Lung (tissue), 17 donors: ENCODE measurements at places on chromosomes 6 and 20.

GRCh38 chr6:11613858-11614257 is 76.3 kb downstream of the TMEM170B start:
- no peak for DNase-seq

GRCh38 chr6:54801669-54802068 is 44.9 kb upstream of the FAM83B start:
- no peak for DNase-seq

- DNase-seq: no peak
These were observed 18.1 kb downstream of the KCNK5 start for GRCh38 chr6:39211183-39211582.

GRCh38 chr20:49712996-49713752 is 504 bp downstream of the B4GALT5 start:
- DNase-seq: peak; percentile 52

- DNase-seq: no peak
These were observed 1286.9 kb downstream of the EPHA7 start for GRCh38 chr6:92132457-92132856.

- no peak for DNase-seq
These were observed 145.1 kb downstream of the MRPL14 start for GRCh38 chr6:43982084-43982625.

DNA sequence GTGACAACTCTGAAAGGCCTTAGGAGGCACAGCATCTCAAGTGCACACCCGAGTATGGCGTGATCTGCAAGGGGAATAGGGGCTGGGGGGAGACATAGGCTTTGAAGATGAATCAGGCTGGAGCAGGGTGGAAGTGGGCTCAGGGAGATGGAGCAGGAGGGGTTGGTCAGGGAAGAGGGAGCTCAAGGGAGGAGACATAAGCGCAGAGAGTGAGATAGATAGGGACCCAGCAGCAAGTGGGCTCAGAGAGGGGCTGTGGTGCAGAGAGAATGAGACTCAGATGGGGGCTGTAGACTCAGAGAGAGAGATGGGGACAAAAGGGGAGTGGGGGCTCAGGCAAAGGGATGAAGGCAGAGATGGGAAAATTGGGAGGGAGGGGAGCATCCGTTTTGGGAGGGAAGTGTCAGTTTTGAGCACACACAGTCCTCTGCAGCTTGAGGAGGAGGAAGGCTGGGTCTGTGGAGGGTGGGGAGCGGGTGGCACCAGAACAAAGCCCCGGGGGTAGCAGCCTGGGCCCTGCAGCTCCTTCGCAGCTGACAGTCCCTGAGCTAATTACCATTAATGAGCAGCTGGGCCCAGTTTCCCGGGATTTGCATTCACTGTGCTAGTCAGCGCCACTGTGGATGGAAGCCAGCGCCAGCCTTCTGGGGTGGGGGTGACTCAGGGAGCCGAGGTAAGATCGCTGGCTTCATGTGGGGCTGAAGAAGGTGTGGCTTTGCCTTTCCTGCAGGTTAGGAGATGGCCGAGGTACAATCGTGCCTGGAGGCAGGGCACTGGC is 18.7 kb downstream of the SRXN1 start:
- no peak for DNase-seq

DNA sequence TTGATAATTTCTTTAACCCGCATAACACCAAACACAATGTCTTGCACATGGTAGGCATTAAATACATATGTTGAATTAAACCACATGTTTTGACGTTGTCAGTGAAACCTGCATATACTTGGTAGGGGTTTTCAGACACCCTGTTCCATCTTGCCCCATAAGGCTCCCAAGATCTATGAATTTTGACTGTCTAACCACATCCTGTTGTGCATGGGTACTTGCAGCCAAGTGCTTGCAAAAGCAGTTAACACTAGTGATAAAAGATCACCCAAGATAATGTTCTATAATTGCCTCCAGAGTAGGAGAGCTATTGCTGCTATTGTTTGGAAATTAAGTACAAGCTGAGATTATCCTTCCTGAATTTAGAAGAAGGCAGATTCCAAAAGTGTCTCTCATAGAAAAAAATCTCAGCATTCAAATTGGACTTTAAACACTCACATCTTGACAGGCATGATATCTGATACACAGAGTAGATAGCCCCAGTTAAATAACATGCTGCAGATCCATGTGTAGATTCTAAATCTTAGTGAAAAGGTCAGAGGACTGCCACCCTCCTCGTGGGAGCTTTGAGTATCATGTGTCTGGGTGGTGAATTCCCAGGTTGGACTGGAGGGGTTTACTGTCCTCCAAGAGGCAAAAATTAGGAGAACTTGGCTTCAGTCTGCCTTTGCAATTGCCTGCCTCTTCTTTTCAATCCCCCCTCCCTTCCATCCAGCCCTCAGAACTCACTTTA is 25.8 kb upstream of the CCN6 start:
- DNase-seq: no peak

DNA sequence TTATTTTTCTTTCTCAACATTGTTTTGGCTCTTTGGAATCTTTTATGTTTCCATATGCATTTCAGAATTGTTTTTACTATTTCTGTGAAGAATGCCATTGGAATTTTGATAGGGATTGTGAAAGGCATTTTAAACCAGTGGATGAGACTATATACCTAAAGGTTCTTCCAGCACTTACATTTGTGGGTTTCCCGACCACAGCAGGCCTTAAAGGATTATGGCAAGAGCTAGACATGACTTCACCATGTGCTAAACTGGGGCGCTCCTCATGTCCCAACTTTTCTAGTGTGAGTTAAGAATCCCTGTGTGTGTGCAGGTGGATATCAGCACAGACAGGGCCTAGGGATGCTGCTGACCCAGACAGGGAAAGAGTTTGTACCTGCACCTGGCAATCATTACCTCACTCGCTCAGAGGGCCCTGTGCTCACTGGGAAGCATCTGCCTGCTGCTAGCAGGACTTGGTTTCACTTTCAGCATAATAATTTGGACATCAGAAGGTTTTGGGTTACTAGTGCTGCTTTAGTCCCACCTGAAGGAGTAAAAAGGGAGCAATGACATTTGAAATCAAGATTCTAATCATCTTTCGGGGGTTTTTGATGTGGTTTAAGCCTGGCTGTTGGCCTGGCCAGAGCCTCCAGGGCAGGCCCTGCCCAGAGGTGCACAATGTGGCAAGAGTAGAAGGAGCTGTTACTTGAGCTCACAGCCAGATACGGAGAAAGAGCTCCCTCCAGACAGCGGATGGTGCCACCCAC is 137.1 kb downstream of the CDC5L start:
- DNase-seq: no peak

DNA sequence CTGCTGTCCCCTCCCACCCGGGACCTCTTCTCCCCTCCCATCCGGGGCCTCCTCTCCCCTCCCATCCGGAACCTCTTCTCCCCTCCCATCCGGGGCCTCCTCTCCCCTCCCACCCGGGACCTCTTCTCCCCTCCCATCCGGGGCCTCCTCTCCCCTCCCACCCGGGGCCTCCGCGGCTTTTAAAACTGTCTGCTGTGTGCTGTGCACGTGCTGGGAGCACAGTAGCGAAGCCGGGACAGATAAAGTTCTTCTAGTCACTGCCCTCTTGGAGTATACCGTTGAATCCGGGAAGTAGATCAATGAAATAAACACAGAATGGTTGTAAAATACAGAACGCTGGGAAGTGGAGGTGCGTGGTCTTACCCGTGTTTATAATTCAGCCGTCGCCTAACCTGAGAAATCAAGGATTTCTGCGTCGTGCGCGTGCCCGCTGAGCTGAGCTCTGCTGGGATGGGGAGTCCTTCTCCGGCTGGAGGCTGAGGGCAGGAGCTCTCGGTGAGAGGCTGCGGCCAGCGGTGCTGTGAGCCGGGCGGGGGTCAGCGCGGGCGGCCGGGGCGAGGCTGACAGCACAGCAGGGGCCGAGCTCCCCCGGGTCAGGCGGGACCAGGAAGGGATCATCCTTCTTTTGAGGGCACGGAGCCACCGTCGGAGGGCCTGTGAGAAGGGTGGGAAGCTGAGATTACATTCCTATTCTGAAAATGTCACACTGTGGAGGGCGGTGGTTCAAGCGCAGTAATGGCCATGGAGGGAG is 19.6 kb upstream of the KIF25 start:
- no peak for DNase-seq

GRCh38 chr20:63767456-63767855 is 27.9 kb downstream of the SLC2A4RG start:
- no peak for DNase-seq

- DNase-seq: peak; percentile 47
These were observed 244.1 kb upstream of the TBX18 start for GRCh38 chr6:85008296-85009009.

DNA sequence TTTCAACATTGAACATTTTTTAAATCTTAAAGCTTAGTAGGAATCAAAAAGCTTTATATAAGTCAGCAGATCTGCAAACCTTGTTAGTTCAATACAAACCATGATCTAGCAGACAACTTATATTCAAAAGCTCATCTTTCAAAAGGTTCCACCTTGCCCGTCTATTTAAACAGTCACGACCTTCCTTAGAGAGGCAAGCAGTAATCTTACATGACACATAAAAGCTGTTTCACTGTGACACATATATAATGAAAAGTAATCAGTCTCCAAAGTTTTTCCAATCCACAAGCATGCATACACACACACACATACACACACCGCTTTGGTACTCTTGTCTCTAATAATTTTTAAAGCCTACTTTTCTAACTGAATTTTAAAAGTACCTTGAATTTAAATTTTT is 12.9 kb downstream of the SOD2 start:
- no peak for DNase-seq

DNA sequence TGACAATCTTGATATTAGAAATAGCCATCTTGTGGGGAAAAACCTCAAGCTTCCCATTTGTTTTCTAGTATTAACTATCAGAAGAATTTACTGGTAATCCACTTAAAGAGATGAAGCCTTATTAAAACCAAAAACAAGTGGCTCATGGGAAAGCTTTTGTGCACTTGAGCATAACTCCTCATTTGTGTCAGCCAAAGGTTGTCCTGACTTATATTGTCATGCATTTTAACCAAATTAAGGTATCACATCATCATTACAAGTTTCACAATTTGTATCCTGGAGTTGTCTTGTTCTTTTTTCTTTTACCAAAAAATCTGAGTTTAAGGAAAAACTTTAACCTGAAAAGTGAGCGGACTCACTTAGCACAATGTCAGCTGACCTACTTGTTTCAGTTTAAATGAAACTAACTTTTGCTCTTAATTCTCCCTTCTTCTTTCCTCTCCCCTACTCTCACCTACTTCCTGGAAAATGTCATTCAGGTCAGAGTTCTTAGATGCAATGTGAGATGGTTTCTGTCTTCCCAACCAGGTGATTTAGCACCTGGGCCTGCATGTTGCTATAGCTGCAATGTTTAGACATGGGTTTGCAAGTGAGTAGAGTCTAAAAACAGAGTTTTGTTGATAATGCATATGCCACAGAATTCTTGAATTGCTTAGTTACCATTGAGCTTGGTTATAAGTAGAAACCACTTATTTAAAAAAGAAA is 82.8 kb downstream of the TNFAIP3 start:
- DNase-seq: no peak

DNA sequence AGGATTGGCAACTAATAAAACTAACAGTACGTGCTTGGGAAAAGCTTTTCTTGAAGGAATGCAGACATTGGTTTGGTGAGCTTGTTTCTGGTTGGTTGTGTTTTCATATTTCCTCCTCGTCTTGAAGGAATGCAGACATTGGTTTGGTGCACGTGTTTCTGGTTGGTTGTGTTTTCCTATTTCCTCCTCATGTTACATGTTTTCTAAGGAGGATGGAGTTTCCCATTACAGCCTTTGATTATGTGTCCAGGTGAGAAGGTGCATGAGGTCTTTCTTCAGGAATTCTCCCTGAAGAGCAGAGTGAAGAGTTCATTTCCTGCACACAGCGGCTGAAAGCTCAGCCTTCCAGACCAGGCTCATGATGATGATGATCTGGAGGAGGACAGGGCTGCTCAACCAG is 190.6 kb downstream of the SMOC2 start:
- DNase-seq: no peak

DNA sequence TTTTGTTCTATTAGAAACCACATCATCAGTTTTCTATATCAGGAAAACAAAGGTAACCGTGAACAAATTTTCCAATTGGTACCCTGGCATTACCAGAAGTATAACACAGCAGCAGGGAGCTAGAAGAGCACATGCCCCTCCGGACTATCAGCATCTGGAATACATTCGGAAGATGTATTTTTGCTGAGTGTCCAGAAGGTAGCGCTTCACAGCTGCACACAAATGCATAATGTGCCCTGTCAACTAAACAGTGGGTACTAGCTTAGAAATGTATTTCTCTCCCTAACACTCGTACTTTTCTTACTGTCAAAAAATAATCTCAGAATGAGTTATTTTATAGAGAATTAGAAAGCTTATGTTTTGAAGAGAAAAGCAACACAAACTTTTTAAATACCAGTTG is 77.6 kb downstream of the HUS1B start:
- peak; percentile 59 for DNase-seq
